ENCODE measurements at places on chromosomes 6 and 20.

- no peak for DNase-seq
Observed at GRCh38 chr6:137013738-137014602, 30.8 kb downstream of the IL20RA start.

DNA sequence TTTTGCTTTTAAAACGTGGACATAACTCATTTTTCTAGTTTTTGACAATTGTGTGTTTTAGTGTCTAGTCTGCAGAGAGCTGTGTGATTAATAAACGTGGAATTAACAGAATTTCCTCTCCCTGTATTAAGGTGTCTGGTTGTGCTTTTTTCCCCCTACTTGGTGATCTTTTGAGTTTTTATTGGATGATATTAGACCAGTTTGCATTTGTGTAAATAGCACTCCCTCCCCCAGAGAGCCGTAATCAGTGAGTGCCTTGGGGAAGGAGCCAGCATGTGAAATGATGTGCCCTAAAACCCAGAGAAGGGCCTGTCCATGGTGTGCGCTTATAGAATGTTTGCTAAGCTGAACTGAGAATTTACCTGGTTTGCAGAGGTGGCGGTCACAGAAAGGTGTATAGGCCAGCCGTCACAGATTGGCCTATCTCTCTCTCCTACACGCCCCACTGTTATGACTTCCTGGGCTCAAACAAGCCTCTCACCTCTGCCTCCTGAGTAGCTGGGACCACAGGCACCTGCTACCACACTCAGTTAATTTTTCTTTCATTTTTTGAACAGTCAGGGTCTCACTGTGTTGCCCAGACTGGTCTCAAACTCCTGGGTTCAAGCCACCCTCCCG lies 42.4 kb downstream of the ALDH5A1 start:
- no peak for DNase-seq

GRCh38 chr6:84017709-84018452 lies 15.7 kb upstream of the MRAP2 start:
- no peak for DNase-seq

GRCh38 chr6:56709650-56710049 lies 67.0 kb upstream of the DST start:
- no peak for DNase-seq
